Renal cortex interstitium (tissue), 15 donors: ENCODE measurements at places on chromosomes 7 and 10.

GRCh38 chr10:12594448-12594944 is 245.1 kb downstream of the CAMK1D start:
- DNase-seq, result no peak

DNA sequence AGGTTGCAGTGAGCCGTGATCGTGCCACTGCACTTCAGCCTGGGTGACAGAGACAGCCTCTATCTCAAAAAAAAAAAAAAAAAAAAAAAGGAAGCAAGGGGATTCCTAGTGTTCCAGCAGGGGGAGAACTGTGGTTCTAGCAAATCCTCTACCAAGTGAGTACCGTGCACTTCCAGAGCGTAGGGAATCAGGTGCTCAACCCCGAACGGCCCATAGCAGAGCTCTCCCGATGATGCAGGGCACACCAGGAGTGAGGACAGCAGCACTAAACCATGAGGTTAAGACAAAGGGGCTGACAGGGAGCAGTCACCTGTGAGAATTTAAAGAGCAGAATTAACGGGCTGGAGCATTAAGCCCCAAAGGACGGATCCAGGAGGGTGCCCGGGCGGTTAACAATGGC is 173.6 kb downstream of the PTPRN2 start:
- no peak for DNase-seq

DNA sequence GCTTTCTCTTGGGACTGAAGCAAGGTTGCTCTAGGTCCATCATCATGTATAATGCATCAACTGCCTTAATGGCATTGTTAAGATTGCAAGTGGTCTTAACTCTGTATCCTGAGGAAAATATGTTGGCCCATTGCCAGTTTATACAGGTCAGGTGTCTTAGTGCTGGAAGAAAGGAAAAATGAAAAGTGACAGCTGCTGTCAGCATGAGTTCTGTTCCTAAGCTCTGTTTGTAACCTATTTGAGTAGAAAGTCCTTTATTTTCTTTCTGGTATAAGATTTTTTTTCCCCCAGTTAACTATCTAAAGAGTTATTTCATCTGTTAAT is 127.2 kb downstream of the SRI start:
- DNase-seq, result no peak

- no peak for DNase-seq
Observed at GRCh38 chr10:50653142-50653541, 29.4 kb upstream of the SGMS1 start.

DNA sequence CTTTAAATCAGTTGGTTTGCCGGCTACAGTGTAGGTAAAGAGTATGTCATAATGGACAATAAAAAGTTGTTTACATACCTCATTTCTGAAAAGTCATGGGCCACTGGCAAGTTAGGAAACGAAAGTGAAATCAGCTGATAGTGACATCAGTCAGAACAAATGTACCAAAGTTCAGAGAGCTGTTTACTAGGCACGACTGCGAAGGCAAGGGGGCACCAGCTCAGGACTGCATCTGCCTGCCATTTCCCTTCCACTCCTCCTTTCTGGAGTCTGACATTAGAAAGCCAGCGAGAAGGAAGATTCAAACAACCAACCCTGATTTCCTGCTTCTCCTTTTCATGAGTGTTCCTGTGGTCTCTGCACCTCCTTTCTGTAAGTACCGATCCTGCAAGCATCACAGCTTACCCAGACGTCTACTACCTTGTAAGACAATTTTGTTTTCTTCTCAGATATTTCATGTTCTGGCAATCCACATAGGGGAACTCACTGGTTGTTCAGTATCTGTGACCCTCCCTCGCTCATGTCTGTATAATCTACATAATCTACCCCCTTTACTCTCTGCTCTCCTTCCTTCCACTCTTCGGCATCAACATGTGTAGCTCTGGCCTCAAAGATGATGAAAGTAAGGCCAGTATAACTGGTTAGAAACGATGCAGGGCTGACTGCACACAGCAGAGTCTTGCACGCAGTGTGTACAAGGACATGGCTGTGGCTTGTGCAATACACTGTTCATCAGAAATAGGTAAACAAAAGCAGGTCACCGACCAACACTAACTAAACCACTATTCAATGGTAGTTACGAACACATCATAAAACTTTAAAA is at the start of gene TMEM140:
TMEM140 (plus strand) TSS at position 174 of the 823 bp plus-strand sequence. CDS start 16,370 bp downstream, outside the sequence.
- DNase-seq, result no peak

GRCh38 chr10:86690231-86690630 is 21.9 kb downstream of the LDB3 start:
- DNase-seq, result no peak
